Kidney glomerular epithelial cell (primary cell): ENCODE measurements at places on chromosomes 7 and 10.
A peak's percentile ranks its signal among the peaks of the same experiment; 100 is the strongest.

- DNase-seq, result no peak
Measured at GRCh38 chr7:142010952-142011548, 15.4 kb downstream of the MGAM start.

- DNase-seq, result no peak
Measured at GRCh38 chr10:66714741-66715140, 211.1 kb upstream of the LRRTM3 start.

DNA sequence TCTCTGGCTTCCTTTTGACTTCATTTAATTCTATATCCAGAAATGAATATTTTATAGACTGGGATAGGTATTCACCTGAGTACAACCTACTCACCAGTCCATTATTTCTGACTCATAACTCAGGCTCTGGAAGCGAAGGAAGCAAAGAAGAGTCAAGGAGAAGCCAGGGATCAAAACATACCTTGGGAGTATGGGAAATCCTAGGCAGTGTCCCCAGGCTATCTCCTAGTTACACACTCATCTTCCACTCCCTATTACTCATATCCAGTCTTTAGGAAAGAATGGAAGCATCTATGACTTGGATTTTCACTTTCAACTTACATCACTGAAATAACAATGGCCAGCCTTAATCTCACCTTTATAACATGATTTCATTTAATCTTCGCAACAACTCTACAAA is 40.9 kb upstream of the ELAPOR2 start:
- DNase-seq, result no peak

GRCh38 chr10:3902054-3902808 is 117.2 kb upstream of the KLF6 start:
- peak; percentile 84 for DNase-seq

DNA sequence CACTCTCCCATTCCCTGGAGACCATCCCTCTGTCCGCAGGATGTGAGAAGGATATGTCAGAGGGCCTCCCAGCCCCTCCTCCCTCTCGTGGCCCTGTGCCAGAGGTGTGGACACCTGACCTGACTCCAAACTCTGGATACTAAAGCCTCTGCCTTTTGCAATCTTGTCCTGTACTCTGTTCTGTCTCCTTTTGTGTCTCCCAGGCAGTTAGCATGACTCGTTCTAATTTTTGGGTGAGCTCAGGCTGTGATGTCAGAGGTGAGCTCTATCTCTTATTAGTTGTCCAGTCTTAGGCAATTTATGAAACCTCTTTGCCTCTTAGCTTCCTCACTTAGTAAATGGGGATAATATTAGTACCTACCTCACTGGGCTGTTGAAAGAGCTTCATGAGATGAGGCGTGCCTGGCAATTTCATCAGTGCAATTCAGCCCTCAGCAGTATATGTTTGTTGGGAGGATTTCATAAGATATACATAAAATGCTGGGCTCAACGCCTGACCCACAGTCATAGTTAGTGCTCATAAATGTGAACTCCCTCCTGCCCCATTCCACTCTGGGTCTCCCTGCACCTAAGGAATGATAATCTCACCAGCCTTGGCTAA is 10.9 kb downstream of the MARVELD1 start:
- DNase-seq, result no peak

DNA sequence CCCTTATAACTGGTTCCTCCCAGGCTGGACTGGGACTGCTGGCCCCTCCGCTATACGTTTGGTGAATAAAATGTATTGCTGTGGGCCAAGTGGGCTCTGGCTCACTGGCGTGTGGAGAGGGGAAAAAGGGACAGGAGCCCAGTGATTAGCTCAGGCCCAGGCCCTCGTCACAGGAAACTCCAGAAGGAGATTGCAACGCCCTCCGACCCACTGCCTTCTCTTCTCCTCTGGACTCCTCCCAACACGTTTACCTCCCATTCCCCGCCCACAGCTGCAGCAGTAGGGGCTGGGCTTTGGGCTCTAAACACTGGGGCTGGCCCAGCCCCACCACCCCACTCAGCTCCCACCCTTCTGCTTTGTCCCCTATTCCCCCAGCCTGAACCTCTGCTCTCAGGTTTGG is 173.9 kb downstream of the NEURL1 start:
- no peak for DNase-seq

DNA sequence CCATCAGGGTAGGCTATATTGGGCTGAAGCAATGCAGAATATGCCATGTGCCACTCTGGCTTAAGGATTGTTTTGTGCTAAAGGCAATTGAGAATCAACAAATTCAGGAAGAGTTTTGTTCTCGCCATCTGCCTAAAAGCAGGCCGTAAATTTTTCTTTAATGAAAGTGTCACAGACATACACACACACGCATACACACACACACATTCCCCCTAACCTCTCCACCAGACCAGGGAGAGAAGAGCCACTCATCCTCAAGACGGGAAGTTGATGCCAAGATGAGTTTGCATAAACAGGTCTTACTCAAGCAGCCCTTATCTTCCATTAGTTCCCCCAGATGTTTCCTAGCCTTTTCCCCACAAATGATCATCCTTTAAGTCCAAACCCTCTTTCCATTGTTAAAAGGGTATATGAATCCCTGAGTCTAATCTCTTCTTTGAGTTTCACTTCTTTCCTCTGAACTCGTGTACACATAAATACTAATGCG is 59.6 kb upstream of the TRIM24 start:
- no peak for DNase-seq

GRCh38 chr7:95536656-95537311 is 51.0 kb downstream of the ASB4 start:
- DNase-seq, result no peak

DNA sequence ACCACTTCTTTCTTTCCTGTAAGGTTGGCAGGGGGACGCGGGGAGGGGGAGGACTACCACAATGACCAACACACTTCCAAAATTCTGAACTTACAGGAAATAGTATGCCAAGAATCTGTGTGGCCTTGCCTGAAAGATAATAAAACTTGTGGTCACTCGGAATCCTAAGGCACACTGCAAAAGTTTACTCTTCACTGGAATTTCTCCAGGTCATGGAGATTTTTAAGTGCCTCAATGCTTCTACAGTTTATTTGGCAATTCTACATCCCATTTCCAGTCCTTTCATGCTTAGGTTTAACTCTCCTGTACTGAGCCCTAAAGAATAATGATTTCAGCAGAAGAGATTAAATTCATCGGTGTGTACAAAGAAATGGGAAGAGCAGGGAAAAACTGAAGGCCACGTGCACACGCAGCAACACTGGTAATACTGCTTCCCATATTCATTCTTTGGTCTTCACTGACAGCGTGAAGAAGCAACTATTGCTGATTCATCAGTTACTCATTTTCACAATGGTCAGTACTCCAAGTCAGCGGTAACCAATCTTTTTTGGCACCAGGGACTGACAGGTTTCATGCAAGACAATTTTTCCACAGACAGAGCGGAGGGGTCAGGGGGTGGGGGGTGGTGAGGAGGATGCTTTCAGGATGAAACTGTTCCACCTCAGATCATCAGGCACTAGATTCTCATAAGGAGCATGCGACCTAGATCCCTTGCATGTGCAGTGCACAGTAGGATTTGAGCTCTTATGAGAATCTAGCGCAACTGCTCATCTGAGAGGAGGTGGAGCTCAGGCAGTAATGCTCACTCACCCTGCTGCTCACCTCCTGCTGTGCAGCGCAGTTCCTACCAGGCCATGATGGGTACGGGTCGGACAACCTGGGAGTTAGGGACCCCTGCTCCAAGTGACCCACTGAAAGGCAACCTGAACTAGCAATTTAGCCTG is 9.8 kb downstream of the LARP4B start:
- peak; percentile 20 for DNase-seq

- DNase-seq, result no peak
Measured at GRCh38 chr7:157549612-157550299, 213.0 kb downstream of the DNAJB6 start.

DNA sequence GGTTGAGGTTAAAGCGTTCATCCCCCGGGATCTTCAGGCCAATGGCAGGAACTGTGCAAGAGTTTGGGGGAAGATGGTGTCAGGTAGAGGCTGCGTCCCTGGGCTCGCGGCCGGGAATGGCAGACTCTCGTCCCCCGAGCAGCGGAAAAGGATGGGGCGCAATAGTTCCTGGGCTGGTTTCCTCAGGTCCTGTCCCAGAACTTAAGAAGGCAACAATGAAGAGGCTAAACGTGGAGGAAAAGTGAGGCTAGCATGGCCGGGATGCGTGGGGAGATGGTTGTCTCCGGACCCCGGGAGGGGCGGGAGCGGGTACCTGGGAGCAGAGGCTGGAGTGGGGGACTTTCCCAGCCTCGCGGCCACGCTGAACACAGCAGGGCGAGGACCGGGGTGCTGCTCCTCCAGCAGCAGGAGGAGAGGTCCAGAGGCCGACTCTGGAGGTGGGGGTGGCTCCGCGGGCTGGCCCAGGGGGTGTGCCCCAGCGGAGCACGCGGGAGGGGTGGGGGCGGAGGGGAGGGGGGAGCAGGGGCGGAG is 882 bp downstream of the IRF5 start:
- no peak for DNase-seq

GRCh38 chr10:1422275-1422674 is 315.1 kb downstream of the ADARB2 start:
- no peak for DNase-seq

GRCh38 chr10:100391163-100392002 is 44.4 kb downstream of the SCD start:
- DNase-seq, result no peak

DNA sequence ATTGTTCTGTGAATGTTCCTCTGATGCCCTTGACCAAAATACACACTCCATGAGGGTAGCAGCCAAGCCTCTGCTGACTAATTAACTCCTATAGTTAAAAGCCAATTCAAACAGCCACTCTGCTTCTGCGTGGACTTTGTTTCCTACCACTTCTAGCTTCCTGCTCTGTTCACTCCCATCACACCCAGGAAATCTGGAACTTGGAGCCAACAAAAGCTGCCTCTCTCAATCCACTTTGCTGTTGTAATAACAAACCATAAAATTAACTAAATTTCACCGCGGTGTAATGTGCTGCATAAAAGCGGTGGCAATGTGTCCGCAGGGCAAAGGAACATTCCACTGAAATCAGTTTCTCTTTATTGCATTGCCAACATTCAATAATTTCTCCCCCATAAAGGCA is 239.5 kb downstream of the PLXNA4 start:
- DNase-seq, result no peak

DNA sequence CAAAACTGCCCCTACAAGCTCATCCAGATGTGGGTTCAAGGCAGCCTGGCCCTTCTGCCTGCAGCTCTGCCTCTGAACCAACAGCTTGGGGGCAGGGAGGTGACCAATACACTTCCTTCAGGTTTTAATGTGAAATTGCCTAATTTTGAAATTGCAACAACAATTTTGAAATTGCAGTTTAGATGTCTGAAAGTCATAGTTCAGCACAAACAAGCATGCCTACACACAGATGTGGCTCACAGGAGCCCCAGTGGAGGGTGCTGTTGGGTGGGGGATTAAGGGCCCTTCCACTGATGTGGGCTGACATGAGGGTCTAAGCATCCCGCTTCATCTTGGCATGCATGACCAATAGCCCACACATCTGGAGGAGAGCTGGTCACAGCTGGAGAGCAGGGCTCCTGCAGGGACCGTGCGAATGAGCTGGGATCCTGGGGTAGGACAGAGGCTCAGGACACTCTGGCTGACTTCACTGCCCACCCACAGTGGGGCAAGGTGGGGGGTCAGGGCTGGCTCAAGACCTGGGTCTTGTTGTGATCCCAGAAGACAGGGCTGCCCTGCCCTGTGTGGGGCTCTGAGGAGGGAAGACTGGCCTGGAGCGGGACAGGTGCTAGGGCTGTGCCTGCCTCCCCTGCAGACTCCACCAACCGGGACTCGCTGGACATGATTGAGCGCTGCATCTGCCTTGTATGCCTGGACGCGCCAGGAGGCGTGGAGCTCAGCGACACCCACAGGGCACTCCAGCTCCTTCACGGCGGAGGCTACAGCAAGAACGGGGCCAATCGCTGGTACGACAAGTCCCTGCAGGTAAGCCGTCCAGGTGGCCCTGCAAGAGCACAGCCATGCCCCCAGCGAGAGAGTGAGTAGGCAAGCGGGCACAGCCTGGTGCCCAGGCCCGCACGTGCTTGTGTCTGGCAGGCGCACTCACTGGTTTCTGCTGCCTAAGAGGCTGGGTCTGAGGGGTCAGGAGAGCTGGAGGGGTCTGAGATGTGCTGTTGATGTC is 32.3 kb downstream of the CHAT start:
- DNase-seq, result no peak
